NCI-H2171 treated with DMSO at 0.1 percent for 48 hours (cell line): ENCODE measurements at places on chromosomes 6 and 20.
A peak's percentile ranks its signal among the peaks of the same experiment; 100 is the strongest.

GRCh38 chr6:4021133-4021853 is 57.6 kb downstream of the FAM217A start:
- DNase-seq: peak; percentile 98

DNA sequence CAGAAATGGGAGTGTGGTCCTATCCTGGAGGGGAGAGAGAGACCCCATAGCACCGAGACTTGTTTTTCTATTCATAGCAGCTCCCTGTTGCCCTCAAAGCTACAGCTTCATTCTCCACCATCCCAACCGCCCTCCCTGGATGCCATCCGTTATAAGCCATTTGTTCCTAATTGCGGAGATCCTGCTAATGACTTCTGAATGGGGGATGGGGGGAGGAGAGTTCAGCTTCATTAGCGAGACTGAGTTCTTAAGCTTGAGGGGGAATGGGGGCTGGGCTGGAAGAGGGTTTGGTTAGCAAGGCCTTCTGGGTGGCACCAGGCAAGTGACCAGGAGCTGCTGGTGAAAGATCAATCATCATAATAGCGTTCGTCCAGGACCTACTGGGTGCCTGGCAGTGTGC is 27.1 kb downstream of the FOXP4 start:
- no peak for DNase-seq

DNA sequence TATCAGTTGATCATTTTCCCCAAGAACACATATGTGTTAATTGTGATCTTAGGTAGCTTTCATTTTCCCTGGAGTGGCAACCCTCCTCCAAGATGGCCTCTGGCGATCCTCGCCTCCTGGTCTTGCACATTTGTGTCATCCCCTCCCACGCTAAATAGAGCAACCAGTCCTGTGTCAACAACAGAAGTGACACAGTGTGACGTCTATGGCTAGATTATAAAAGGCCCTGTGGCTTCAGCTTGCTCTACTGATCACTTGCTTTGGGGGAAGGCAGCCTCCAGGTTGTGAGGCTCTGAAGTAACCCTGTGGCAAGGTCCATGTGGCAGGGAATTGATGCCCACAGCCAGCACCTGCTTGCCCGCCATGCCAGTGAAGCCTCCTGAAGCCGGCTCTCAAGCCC is 30.6 kb upstream of the PPP1R14C start:
- DNase-seq: no peak

GRCh38 chr6:150427037-150427602 is 58.3 kb downstream of the IYD start:
- no peak for DNase-seq

DNA sequence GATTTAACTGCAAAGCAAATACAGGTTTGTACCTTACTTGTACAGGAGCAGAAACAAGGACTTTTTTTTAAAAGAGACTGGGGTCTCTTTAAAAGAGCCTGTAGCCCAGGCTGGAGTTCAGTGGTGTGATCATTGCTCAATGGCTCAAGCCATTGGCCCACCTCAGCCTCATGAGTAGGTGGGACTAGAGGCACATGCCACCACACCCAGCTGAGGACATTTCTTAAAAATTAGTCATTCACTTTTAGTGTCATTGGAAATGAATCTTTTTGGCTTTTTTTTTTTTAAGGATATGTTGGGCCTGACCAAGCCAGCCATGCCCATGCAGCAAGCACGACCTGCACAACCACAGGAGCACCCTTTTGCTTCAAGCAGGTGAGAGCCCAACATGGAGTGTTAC is 16.9 kb downstream of the SEC23B start:
- DNase-seq: no peak
